CD8-positive, alpha-beta memory T cell (primary cell): ENCODE measurements at places on chromosomes 5 and 9. TPM values are rescaled to one million over a fixed set of nuclear protein-coding genes. Genes with fewer than 3 reads are reported as not detected.

GRCh38 chr5:169125571-169125970 lies 175.4 kb downstream of the SLIT3 start:
- DNase-seq, result no peak

RANBP17 gene
- not detected for total RNA-seq

DNA sequence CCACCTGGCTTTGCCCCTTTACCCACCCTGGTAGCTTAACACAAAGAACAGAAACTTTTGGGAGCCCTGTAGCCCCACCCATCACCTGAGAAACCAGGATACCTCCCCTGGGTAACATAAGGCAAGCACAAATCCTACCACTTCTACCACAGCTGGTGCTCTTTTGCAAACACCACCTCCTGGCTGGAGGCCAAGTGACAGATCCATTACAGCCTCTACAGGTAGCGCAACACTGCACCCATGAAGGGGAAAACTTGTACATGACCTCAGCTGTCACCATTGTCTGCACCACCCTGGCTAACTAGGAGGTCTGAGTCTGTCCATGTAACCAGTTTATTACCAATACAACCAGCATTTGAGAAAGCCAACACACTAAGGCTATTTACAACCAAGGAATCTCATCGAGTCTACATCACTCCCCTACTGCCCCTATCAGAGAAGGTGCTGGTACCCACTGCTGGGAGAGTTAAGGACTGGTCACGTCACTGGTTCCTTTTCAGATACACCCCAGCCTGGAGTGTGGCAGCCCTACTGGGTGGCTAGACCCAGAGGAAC lies 128.6 kb downstream of the PJA2 start:
- DNase-seq, result no peak

PPP3R2 gene
- total RNA-seq, result not detected

DNA sequence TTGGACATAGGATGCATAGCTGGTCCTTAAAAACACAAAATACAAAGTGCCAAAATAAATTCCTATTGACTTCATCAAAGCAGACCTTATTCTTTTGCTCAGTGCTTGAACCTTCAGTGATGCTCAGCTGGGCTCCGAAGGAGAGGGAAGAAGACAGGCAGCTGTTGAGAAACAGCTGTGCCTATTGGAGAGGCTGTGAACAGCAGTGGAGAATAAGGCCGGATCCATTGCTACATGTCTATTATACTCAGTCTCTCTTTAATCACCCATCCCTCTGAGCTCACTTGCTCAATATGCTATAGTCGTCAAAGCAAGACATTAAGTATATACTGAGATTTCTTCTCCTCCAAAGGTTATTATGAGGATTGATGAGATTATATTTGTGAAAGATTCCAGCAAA lies 174.4 kb downstream of the CHSY3 start:
- no peak for DNase-seq

DNA sequence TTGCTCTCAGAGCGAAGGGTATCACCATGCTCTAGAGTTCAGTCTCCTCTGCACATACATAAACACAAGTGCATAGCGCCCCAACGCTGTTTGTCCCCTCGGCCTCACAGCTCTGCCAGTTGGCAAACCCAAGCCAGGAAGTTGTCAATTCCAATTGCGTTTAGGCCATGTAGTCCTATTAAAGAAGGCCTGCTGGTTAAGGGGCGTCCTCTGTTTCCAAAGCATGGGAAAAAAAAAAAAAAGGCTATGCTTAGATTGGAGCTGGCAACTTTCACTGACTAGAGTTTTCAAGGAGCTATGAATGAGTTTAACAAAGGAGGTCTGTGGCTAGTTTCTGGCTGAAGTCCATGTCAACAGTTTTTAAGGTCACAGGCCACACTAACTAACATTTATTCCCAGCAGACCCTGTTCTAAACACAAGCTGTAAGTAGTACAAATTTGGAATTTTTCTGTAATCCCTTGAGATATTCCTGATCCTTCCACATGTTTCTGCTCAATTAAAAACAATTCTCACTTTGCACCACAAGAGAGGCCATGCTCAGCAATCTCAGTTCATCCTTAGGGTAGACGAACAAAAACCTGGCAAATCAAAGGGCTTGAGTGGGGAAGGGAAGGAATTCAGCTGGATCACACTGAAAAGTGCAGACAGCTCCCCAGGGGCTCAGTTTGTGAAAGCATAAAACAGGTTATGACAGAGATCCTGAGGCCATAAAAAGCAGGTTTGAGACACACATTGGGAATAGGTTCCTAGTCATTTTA lies 187.7 kb downstream of the DENND1A start:
- no peak for DNase-seq

DNA sequence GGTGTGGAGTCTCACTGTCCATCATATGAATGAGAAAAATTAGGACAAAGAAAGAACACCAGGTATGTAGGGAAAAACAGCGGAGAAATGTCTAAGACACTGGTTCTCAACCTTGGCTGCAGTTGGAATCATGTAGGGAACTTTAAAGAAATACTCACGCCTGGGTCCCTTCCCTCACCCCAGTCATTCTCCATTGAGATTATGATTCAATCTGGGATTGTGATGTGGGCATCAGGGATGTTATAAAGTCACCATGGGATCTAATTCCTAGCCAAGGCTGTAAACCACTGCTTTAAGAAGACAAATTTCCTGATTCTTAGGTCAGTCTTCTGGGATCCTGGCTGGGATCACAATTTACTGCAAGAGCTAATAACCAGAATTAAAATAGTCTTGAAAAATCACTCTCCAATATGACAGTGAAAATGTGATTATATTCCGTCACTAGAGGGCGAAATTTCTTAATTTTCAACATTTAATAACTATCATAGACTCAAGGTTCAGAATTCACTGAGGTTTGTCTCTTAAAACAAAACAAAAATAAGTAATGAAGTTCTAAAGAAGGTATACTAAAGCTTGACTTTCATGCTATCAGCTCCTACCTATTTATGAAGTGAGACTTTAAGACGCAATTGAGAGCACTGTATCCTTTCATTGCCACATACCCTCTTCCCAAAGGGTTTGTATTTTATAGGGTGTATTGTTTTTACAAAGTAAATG lies 60.5 kb downstream of the GLDC start:
- no peak for DNase-seq

BARHL1 gene
- total RNA-seq, result not detected

CMYA5 gene
- 0.16 TPM for total RNA-seq

DNA sequence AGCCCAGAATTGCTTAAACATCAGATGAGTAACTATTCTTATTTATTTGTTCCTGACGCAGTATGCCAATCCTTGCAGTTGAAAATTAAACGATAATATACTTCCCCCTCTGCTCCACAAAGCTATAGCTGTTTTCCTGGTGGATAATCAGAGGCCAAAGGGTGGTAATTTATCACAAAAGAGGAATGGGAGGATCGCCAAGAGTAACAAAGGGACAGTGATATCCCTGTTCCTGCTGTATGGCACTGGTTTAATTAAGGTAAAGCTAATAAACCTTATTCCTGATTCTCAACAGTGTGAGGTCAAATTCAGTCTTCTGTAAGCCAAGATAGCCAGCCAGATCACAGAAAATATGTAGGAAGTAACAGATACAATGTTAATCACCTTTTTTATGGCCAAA lies 33.4 kb upstream of the PTGER4 start:
- DNase-seq, result no peak

- no peak for DNase-seq
These were observed 53.1 kb upstream of the DAB2IP start for GRCh38 chr9:121598167-121598964.

GRCh38 chr9:134750450-134751155 lies 109.0 kb downstream of the COL5A1 start:
- DNase-seq, result no peak

DNA sequence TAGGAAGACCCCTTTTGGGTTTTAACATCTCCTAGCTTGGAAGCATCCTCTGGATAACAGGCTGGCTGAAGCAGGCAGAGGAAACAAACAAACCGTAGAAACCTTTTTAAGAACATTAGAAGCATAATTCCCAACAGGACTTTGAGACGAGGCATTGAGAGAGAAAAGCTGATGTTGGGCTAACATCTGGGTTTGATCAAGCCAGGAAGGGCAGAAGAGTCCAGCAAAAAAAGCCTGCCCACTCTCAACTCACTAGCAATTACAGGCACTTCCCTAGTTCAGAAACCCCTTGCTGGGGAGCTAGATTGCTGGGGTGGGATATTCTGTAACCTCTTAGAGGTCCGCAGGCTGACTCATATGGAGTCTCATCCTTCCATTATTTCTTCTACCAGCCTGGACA lies 75.4 kb upstream of the CTNNA1 start:
- DNase-seq, result no peak

RLN2 gene
- 1.9 TPM for total RNA-seq

EXD3 gene
- 6.6 TPM for total RNA-seq

CARD19 gene
- 43.2 TPM for total RNA-seq

DNA sequence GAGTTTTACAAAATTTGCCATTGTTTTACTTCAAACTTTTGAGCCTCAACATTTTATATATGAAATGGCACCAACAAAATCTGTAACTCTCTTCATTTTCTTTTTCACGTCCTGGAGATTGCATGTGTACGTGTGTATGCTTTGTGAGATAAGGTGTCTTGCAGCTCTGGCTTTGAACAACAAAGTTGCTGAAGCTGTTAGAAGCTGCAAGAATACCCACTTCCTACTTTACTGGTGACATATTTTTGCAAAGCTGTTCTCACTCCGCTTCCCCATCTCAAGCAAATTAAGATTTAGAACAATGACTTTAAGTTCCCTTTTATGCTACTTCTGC lies 41.8 kb downstream of the FYB1 start:
- peak; percentile 78 for DNase-seq

- no peak for DNase-seq
These were observed 1.5 kb downstream of the C5 start for GRCh38 chr9:121048618-121049017.

- DNase-seq, result no peak
These were observed 1.8 kb upstream of the ADAMTS13 start for GRCh38 chr9:133420392-133420827.
